HFFc6 (cell line): ENCODE measurements at places on chromosomes 1 and 21. TPM values are rescaled to one million over a fixed set of nuclear protein-coding genes. Genes with fewer than 3 reads are reported as not detected.

ZBTB17 gene
- 21.0 and 24.9 TPM in 2 replicates for total RNA-seq

OLFML3 gene
- 78.7 and 122 TPM in 2 replicates for total RNA-seq

FHL3 gene
- 30.4 to 32.3 TPM (median 31.7 TPM) in 3 replicates for total RNA-seq

AADACL3 gene
- not detected in 3 replicates for total RNA-seq

ALDH4A1 gene
- total RNA-seq: 18.1 to 22.5 TPM (median 20.4 TPM) in 3 replicates

KANK4 gene
- total RNA-seq: not detected in 3 replicates

GRCh38 chr1:157115429-157115838 is 15.8 kb upstream of the ETV3L start:
- H3K4me3 ChIP-seq: no peak overlapping the region
- DNase-seq: no peak
- H3K27ac ChIP-seq: no peak overlapping the region
- H3K27me3 ChIP-seq: peaks cover 35% of the 10 kb centered on the region
- peaks cover 6% of the 10 kb centered on the region; the same call in 1 of the 2 replicates for H3K4me1 ChIP-seq

- no peak for DNase-seq
- H3K36me3 ChIP-seq: 0 out of 2 replicates have a peak, but pooled peaks cover 3% of the 10 kb centered on the region
- H3K4me3 ChIP-seq: no peak overlapping the region
- H3K27me3 ChIP-seq: peaks cover 2% of the 10 kb centered on the region
- H3K27ac ChIP-seq: no peak overlapping the region
Observed at GRCh38 chr21:42302076-42302650, 13.0 kb downstream of the TFF3 start.

- peak overlapping the region; percentile 99 for H3K4me3 ChIP-seq
- peaks cover 77% of the 10 kb centered on the region for H3K27me3 ChIP-seq
- DNase-seq: peak; percentile 90
- H3K27ac ChIP-seq: peak overlapping the region; percentile 94
- H3K4me1 ChIP-seq: peaks cover 63% of the 10 kb centered on the region
Observed at GRCh38 chr1:85581802-85582686, 1.5 kb downstream of the CCN1 start.

DNA sequence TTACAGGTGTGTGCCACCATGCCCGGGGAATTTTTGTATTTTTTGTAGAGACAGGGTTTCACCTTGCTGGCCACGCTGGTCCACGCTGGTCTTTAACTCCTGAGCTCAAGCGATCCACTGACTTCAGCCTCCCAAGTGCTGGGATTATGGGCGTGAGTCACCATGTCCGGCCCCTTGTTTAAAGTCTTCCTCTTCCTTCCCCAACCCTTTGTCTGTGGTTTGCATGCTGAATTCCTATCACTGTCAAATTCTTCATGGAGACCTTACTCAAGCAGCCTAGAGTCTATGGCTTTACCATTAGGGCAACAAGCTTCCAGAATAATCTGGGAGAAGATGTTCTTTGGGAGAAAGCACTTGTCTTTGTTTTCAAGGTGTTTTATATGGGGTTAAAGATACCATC is 34.7 kb downstream of the B3GALT5 start:
- H3K4me3 ChIP-seq: peak overlapping the region; percentile 38
- H3K27ac ChIP-seq: peak overlapping the region; percentile 57
- peaks cover 13% of the 10 kb centered on the region for H3K36me3 ChIP-seq
- peaks cover 46% of the 10 kb centered on the region for H3K4me1 ChIP-seq
- peaks cover 23% of the 10 kb centered on the region for H3K27me3 ChIP-seq

DNA sequence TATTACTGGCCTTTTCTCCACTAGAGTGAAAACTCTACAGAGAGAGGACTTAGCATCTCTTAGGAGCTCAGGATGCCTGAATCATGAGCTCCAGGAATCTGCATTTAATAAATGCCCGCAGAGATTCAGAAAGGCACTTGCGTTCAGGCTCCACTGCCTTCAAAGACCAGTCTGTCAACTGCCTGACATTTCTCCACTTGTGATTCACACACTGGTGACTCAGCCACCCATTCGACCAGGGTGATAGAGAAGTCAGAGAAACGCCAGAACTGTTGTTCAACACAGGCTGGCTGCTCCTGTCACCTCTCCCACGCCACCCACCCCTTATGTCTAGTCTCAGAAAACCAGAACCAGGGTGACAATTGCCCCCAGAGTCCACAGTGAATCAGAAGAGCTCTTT is 26.9 kb upstream of the LBR start:
- H3K27ac ChIP-seq: peak overlapping the region; percentile 49
- H3K4me3 ChIP-seq: peak overlapping the region; percentile 23; the same call in 1 of the 2 replicates
- no peaks in the 10 kb centered on the region for H3K36me3 ChIP-seq

- no peaks in the 10 kb centered on the region for H3K36me3 ChIP-seq
- no peak overlapping the region for H3K27ac ChIP-seq
- no peaks in the 10 kb centered on the region for H3K4me1 ChIP-seq
- H3K4me3 ChIP-seq: no peak overlapping the region
- no peaks in the 10 kb centered on the region for H3K27me3 ChIP-seq
- no peak for DNase-seq
Observed at GRCh38 chr1:101980974-101981373, 15.8 kb downstream of the OLFM3 start.

GRCh38 chr1:115112496-115113375 is 23.4 kb upstream of the TSPAN2 start:
- peak overlapping the region; percentile 88; the same call in 1 of the 2 replicates for H3K27ac ChIP-seq
- no peaks in the 10 kb centered on the region for H3K36me3 ChIP-seq
- H3K4me3 ChIP-seq: no peak overlapping the region; the same call in 1 of the 2 replicates
- H3K27me3 ChIP-seq: no peaks in the 10 kb centered on the region; the same call in 1 of the 2 replicates
- DNase-seq: no peak

DNA sequence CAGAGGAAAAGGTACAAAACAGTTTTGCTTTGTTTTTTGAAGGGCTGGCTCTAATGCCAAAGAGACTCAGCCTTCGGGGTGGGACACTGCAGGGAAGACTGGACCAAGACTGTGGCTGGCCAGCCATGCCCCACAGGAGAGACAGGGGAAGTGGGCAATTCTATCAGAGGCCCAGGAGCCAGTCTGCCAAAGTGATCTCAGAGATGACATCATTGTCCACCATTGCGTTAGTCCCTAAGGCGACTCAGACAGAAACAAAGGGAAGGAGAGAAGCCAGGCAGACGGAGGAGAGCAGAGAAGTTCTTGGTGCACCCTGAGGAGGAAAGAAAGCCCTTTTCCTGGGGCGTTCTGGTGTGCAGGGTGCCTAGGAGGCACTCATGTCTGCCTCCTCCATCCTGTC is 26.4 kb downstream of the OPTC start:
- no peak overlapping the region for H3K4me3 ChIP-seq
- DNase-seq: peak; percentile 40
- peak overlapping the region; percentile 83 for H3K27ac ChIP-seq
- H3K36me3 ChIP-seq: peaks cover 2% of the 10 kb centered on the region; the same call in 1 of the 2 replicates
- peaks cover 45% of the 10 kb centered on the region for H3K4me1 ChIP-seq
- H3K27me3 ChIP-seq: no peaks in the 10 kb centered on the region; the same call in 1 of the 2 replicates

DNA sequence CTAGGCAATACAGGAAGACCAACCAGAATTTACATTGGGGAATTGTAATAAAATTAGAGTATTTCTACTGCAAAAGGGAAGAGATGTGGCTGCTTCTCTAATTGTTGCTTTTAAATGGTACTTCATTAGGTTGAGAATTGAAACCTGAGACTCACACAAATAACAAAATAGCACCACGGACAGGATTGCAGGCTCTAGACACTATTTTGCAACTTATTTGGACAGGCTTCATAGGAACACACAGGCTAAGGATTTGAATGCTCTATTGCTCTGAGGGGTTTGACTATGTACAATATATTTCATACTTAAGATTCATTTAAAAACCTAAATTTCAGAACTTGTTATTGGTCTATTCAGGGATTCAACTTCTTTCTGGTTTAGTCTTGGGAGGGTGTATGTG is 79.6 kb downstream of the ATP1B1 start:
- no peak for DNase-seq
- H3K27me3 ChIP-seq: no peaks in the 10 kb centered on the region
- no peaks in the 10 kb centered on the region for H3K4me1 ChIP-seq
- no peak overlapping the region for H3K4me3 ChIP-seq
- no peaks in the 10 kb centered on the region for H3K36me3 ChIP-seq

GRCh38 chr1:3623441-3624199 is 1.2 kb upstream of the TPRG1L start:
- peak overlapping the region; percentile 91 for H3K4me3 ChIP-seq
- no peak for DNase-seq
- peaks cover 4% of the 10 kb centered on the region; the same call in 1 of the 2 replicates for H3K36me3 ChIP-seq
- peaks cover 2% of the 10 kb centered on the region; the same call in 1 of the 2 replicates for H3K27me3 ChIP-seq
- peak overlapping the region; percentile 82 for H3K27ac ChIP-seq

DNA sequence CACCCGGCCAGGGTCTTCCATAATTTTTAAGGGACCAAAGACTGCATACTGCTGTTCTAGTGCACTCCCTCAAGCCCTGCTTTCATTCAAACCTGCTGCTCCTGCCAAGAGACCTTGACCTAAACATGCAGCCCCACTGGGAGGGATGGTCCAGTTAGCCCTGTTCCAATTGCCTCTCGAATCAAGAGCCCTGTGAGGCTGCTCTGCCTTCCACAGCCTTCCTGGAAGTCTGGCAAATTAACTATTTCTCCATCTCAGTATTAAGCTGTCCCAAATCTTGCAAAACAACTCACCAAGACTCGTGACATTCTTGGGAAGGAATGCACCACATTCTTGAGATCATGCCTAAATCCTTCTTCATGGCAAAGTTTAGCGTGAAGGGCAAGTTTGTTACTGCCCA is 231.3 kb downstream of the C1orf94 start:
- H3K4me3 ChIP-seq: no peak overlapping the region
- H3K4me1 ChIP-seq: no peaks in the 10 kb centered on the region
- DNase-seq: no peak
- H3K27ac ChIP-seq: no peak overlapping the region
- H3K27me3 ChIP-seq: no peaks in the 10 kb centered on the region
- no peaks in the 10 kb centered on the region for H3K36me3 ChIP-seq

DNA sequence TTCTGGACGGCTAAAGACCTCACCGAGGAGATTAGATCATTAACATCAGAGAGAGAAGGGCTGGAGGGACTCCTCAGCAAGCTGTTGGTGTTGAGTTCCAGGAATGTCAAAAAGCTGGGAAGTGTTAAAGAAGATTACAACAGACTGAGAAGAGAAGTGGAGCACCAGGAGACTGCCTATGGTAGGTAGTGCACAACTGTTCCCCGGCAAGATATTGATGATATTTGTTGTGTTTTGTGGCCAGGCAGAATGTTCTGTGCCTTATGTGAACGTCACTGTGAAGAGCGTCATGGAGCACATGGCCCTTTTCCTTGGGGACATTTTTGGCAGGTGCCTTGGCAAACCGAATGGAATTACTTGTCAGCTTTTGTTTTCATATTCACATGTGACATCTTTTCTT is 191.7 kb downstream of the DISC1 start:
- H3K4me1 ChIP-seq: peaks cover 29% of the 10 kb centered on the region
- H3K36me3 ChIP-seq: peaks cover 6% of the 10 kb centered on the region

GRCh38 chr21:43781846-43782245 is 5.7 kb upstream of the CSTB start:
- no peaks in the 10 kb centered on the region for H3K36me3 ChIP-seq
- no peak overlapping the region for H3K4me3 ChIP-seq
- H3K27me3 ChIP-seq: no peaks in the 10 kb centered on the region; the same call in none of the 2 replicates

DNA sequence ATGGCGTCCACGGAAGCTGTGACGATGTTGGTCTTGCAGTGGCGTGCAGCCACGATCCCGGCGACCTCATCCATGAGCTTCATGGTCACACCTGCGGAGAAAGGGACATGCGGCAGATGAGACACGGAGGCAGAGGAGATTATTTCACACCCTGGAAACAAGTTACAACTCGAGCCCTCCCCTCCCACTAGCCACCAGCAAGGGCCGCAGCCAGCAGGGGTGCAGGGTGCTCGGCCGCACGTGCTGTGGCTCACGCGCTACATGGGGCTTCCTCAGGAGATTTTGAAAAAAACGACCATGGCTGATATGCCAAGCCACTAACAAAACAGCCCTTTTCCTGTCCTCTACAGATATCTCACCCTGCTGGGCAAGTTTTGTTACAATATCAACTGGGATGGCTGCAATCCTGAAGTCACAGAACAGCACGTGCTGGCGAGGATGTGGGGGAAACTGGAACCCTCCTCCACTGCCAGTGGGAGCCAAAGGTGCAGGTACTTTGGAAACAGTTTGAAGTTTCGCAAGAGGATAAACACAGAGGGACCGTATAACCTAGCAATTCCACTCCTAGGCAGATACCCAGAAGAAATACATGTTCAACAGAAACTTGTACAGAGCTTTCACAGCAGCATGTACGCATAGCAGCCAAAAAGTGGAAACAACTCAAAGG is 34.1 kb upstream of the GPR153 start:
- peaks cover 2% of the 10 kb centered on the region for H3K4me1 ChIP-seq
- no peak overlapping the region for H3K4me3 ChIP-seq
- no peak overlapping the region for H3K27ac ChIP-seq
